ENCODE measurements at places on chromosomes 4 and X.

DNA sequence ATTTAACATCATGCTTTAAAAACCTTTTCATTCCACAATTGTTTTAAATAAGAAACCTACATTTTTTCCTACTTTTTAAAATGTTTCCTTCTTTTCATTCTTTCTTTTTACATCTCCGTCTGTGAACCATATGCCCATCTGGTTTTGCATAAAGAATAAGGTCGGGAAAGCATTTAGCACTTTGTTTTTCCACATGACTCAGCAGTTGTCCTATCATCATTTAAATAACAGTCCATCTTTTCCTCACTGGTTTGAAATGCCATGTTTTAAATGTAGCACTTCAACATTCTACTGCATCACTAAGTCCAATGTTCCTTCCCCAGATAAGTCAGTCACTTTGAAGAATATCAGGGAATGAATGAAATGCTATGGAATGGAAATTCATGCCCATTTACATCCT is 128.4 kb downstream of the SH3RF1 start:
- no peak for DNase-seq

DNA sequence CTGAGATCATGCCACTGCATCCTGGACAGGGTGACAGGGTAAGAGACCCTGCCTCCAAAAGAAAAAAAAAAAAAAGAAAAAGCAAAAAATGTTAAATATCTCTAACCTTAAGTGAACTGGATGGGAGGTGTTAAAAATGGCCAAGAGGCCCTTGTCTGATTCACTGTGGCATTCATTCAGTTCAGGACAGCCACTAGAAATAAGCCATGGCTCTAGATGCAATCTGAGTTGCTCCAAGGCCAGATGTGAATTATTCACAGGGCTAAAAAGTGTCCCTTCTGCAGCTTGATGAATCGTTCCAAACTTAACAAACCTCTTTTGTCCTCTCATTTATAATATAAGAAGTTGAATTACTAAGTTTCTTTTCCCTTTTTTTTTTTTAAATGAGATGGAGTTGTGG is 63.7 kb upstream of the FBXW7 start:
- DNase-seq: no peak

DNA sequence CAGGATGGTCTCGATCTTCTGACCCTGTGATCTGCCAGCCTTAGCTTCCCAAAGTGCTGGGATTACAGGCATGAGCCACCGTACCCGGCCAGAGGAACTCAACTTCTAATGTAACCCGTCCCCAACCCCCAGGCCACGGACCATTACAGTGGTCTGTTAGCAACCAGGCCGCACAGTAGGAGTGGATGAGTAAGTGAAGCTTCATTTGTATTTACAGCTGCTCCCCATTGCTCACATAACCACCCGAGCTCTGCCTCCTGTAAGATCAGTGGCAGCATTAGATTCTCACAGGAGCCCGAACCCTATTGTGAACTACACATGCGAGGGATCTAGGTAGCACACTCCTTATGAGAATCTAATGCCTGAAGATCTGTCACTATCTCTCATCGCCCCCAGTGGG is 119.6 kb downstream of the SHROOM3 start:
- no peak for DNase-seq

DNA sequence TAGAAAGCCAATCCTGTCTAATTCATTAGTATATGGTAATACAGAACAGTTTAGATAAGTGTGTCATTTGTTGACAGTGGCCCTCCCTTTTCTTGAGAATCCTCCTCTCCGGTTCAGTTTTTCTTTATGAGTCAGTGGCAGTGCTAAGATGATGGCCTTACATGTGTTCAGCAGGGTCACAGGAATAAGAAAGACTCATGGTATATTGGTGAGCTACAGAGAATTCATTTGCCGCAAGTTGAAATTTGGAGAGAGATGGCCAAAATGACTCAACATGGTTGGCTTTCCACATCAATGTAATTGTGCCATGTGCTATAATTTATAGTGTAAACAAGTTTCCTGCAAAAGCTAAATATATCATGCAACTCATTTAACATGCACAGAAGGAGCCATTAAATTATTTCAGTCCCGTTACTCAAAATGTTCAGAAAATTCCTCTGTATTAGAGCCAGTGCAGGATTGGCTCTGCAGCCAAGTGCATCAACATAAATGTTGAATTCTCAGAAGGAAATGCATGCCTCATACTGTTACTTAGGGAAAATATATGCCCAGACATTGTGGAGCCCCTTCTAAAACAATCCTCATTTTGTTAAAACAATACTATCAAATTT is 374.3 kb downstream of the AFF2 start:
- DNase-seq: no peak

DNA sequence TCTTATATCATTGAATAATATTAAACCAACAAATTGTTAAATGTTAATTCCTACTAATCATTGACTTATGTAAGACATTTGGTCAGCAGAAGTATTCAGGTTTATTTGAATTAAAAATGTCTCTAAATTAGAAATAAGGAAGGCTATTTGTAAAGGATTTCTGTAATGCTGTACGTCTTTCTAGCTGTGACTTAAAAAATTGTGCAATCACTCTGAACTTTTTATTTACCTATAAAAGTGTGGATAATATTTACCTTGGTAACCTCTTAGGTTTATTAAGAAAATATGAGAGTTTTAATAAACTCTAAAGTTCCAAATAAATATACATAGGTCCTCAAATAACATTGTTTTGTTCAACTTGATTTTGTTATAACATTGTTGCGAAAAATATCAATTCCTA is 76.9 kb downstream of the SLC30A9 start:
- DNase-seq: no peak

DNA sequence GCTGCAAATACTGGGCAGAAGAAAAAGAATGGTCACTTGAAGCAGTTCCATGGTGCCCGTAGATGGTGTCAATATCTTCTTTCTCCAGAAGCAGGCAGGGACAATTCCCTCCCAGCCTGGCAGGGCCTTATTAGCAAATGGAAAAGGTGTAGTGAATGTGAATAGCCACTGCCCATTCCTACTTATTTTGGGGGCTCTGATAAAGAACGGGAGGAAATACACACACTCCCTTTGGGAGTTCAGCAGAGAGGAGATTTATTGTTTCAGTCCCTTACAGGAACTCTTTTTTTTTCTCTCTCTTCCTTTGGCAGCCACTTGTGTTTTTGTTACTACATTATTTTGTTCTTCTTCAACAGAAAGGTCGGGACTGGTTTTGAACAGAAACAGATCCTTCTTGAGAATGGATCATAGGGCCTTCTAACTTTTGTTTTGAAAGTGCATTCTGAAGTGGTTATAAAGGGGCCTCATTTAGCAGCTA is at the start of gene EMCN:
Gene EMCN, minus strand, starts transcription at position 159 of the 478 bp plus-strand sequence. Its CDS starts 108 bp downstream, at position 51.
- DNase-seq: no peak

GRCh38 chr4:149584722-149585121 is 230.9 kb downstream of the IQCM start:
- DNase-seq: no peak

DNA sequence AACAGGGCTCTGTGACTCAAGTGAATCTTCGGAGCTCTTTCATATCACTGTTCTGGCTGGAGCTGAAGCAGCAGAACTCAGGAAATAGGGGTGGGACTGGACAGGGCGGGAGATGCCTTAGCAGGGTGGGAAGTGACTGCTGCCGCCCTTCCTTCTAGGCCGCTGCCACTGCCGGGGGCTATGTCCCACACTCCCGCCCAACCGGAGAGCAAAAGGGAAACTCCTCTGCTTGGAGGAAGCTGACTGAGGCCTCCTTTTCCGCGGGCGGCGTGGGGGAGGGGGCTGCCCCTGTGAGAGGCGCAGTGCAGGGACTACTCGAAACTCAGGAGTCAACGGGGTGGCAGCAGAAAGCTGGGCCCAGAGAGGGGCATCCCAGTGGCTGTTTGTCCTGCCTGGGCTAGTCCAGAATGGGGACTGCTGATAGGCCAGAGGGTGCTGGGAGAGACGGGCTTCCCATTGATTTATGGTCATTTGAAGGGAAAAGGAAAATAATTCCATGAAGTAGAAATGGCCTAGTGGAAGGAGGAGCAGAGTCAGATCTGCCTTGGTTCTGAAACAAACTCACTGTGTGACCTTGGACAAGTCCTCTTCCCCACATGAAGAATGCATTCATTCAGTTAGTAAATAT is 36.9 kb downstream of the STARD8 start:
- DNase-seq: no peak

GRCh38 chrX:136586386-136586785 is 54.4 kb downstream of the VGLL1 start:
- no peak for DNase-seq

GRCh38 chrX:8815460-8816065 is 14.4 kb upstream of the FAM9A start:
- no peak for DNase-seq

DNA sequence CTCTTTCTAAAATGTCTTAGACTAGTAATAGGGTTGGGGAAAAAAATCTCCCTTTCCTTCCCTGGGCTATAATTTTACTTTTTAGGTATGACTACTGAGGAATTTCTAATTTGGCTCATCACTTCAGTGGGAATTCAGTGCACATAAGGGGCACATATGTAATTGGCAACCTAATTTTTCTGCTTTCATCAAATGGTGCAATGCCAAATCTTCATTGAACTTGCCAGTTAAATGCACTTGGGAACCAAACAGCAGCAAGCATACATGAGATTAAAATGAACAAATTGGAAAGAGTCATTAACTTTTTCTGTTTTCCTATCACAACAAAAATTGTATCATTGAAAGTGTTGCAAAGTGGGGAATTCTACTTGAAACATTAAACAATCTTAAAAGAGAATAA is 2.9 kb upstream of the CCSER1 start:
- DNase-seq: no peak

DNA sequence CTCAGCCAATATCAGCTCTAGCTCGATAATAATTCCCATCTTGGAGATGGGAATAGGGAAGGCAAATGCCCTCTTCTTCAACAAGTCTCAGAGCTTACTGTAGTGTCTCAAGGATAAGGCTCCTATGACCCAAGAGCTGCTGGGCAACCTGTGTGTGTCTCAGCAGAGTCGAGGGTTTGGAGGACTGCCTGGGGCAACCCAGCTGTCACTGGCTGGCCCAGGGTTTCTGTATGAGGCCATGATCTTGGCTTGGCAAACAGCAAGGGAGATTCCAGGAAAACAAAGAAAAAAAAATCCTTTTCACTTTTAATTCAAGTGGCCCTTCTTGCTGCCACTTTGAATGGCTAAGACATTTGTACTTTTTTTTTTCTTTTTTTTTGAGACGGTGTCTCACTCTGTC is 34.4 kb downstream of the TMSB4X start:
- no peak for DNase-seq

DNA sequence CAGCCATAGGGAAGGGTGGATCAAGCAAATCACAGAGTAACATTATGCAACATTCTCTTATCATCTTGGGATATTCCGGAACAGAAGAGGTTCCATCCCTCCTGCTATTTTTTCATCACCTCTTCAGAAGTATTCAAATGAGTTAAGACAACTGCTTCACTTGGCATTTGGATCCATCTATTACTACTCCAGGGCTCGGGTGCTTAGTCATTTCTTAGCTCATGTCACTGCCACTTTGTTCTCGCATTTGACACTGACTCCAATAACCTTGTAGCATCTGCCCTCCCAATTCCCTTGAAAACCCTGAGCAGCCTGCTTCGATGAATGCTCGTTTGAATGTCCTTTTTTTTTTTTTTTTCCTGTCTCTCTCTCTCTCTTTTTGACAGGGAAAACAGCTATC is 114.9 kb downstream of the PPARGC1A start:
- DNase-seq: no peak

DNA sequence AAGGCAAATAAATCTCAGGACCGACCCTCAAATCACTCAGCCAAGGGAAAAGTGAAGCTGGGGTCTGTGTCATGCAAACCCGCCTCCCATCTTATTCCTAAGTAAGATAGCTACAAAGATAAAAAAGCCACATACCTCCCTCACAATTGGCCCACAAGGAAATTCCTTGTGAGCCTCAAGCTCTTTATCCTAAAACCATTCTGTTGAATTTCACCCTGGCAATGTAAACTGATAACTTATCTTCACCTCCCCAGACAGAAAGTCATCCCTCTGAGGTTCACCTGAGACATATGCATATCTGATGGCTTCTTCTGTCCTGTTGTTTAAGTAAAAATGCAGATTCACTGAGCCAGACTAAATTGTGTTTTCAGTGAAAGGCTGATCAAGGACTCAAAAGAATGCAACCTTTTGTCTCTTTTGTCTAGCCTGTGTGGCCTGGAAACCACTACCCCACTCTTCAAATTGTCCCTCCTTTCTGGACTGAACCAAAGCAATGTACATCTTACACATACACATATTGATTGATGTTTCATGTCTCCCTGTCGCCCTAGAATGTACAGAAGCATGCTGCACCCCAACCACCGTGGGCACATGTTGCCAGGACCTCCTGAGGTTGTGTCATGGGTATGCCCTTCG is 91.3 kb downstream of the MFAP3L start:
- no peak for DNase-seq

DNA sequence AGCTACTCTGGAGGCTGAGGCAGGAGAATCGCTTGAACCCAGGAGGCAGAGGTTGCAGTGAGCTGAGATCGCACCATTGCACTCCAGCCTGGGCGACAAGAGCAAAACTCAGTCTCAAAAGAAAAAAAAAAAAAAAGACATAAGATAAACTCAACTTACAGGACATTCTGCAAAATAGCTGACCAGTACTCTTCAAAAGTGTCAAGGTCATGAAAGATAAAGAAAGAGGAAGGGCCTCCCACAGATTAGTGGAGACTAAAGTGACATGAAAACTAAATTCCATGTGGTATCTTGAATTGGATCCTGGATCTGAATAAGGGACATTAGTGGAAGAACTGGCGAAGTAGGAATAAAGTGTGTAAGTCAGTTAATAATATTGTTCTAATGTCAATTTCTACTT is 63.3 kb downstream of the ZNF182 start:
- no peak for DNase-seq

GRCh38 chr4:41294445-41295062 is 37.8 kb downstream of the UCHL1 start:
- DNase-seq: no peak

DNA sequence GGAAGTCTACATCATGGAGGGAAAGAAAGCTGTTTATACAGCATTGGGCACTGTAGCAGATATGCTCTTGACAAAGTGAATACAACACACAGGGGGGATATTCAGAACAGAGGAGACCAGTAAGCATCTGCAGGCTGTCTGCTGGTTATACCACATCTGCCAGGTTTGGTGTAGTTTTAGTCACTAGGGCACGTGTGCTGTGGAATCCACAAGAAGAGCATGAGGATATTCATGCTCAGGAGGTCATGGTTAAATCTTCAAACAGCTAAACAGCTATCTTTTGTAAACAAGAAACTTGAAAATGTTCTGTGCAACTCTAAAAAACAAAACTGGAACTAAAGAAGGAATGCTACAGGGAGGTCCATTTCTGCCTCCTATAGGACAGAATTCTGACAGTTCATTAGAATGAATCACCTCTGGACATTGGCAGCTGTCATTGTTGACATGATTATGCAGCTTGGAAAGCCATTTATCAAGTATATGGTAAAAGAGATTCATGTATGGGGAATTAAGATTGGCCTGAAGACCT is 175.8 kb downstream of the RCHY1 start:
- no peak for DNase-seq

Data from stimulated activated CD4-positive, alpha-beta T cell treated with anti-CD3 and anti-CD28 coated beads, Interleukin-15, amount 100 ng/mL, for 1 hour (primary cell).